ENCODE measurements at places on chromosomes 1 and 21. TPM values are rescaled to one million over a fixed set of nuclear protein-coding genes. Genes with fewer than 3 reads are reported as not detected.

GRCh38 chr1:70890408-70890807 lies 157.2 kb downstream of the PTGER3 start:
- no peak for DNase-seq

GRCh38 chr1:32172621-32173245 lies 6.7 kb upstream of the TXLNA start:
- no peak for DNase-seq

GRCh38 chr1:222522105-222522915 lies 25.6 kb downstream of the HHIPL2 start:
- no peak for DNase-seq

The WRAP73 gene
- 25.5 TPM for total RNA-seq

The CRNN gene
- total RNA-seq = not detected

Data from pulmonary artery endothelial cell (primary cell).